ENCODE measurements at places on chromosomes 6 and 20.

DNA sequence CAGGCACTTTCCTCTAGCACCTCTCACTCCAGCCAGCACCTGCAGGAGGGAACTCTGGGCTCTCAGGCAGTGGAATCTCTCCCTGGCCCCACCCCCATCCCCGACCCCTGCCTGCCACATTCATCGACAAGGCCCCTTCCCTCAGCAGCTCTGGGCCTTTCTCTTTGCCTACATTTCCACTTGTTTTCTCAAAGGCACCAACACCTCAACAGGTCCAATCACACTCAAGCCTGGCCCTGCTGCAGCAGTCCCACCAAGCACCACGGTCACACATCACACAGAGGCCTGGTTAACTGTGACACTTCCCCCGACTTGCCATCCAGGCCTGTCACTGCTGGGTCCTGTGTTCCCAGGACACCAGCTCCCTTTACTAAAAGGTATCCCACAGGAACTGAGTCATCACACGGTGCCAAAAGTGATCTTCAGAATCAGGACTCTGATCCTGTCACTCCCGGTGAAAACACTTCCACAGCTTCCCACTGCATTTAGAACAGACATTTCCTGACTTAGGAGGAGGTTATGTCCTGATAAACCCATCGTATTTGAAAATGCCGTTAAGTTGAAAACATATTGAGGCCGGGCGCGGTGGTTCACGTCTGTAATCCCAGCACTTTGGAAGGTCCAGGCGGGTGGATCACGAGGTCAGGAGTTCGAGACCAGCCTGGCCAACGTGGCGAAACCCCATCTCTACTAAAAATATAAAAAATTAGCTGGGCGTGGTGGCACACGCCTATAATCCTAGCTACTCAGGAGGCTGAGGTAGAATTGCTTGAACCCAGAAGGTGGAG lies 54.9 kb downstream of the MYH7B start:
- no peak for DNase-seq

DNA sequence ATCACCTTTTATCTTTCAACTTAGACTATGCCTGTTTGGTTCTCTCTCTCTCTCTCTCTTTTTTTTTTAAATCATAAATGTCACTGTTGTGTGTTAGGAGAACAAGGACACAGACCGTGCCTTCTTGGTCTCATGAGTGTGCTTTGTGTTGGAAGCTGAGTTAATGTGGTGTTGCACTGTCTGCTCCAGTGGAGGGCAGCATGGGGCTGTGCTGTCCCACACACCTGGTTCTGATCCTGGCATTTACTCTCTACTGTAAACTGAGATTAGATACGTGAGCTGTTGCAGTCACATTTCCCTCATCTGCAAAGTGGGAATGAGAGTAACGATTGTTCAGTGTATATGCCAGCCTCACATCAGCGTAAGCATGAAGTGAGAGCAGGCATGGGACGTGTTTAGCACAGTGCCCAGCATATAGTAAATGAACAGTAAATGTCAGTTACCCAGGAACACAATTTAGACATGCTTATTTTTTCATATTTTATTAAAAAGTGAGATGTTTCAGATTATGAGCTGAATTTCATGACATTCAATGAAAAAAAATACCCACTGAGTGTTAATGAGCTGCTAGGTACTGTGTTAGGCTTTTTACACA lies 161.1 kb downstream of the FARS2 start:
- DNase-seq: no peak

GRCh38 chr6:169452117-169452868 lies 198.6 kb upstream of the THBS2 start:
- no peak for DNase-seq

DNA sequence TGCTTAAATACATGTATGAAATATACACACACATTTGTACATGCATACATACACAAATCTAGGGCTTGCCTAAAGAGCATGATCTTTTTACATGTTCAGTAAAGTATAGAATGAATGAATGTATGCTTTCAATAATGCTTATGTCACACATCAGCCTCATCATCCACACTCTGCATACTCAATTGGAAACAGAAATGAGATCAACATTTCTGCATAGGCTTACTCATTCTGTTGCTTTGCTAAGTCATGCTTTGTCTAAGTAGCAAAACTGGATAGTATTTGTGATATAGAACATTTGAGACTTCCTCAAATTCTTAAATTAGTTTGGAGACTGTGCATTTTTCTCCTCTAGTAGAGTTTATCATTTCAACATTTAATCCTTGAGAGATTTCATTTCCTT lies 343.3 kb downstream of the ADGRB3 start:
- DNase-seq: no peak

GRCh38 chr6:16398587-16398986 lies 160.2 kb downstream of the GMPR start:
- no peak for DNase-seq

DNA sequence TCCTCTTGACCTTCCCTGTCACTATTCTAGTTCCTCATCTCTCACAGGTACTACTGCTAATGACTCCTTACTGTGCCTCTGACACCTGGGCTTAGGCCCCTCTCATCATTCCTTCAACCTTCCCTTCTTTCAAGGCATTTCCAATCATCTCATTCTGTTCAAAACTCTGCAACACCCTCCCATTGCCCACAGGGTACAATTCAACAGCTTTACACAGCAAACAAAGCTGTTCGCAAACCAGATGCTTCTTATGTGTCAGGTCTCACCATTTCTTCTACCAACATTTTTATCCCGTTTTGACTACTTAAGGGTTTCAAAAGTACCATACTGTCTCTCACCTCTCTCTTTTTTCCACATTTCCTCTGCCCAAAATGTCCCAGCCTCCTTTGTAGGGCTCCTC lies 84.4 kb upstream of the ID4 start:
- no peak for DNase-seq

GRCh38 chr6:99882128-99882702 lies 111.8 kb downstream of the MCHR2 start:
- DNase-seq: no peak

DNA sequence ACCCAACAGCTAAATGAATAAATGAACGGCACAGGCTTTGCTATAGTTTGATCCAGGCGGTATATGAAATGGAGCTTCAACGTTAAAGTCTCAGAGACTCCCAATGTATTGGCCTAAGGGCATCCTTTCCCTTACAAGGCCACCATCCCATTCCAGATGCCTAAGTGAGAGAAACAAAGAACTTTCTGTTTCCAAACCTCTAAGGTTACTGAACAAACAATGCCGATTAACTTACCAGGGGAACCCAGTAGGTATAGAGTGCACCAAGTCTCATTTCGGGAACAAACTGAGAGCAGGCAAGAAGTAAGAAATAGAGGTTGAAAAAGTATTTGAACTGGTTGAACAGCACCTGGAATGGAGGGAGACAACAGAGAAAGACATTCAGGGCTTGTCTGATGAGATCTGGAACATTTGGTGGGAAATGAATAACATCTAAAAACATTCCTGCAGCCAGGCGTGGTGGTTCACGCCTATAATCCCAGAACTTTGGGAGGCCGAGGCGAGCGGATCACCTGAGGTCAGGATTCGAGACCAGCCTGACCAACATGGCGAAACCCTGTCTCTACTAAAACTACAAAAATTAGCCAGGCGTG lies 42.5 kb downstream of the ATP9A start:
- DNase-seq: no peak

DNA sequence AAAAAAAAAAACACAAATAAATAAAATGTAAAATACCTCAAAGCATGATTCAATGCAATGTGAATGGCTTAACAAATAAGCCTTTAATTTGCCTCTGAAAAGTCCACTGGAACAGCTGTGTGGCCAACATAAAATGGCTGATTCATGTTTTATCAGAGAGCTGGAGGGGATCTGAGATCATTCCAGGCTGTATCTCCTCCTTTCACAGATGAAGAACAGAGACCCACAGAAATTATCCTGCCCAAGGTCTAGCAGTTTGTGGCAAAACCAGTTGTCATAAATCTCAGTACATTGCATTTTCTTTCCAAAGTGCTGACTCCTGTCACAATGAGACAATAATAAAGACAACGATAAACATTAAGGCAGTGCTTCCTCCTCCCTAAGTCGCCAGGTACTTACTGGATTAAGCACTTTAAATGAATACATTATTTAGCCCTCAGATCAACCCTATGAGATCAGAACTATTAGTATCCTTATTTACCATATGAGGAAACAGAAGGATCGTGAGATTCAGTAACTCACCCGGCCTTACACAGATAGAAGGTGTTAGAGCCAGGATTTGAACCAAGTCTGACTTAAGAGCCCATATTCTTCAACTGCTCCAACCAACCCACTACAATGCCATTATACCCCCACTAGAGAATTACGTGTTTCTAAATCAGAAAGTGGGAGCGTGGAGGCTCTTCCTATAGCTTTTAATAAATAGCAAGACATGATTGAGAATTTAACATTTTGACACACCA lies 118.3 kb downstream of the KIF13A start:
- DNase-seq: no peak

DNA sequence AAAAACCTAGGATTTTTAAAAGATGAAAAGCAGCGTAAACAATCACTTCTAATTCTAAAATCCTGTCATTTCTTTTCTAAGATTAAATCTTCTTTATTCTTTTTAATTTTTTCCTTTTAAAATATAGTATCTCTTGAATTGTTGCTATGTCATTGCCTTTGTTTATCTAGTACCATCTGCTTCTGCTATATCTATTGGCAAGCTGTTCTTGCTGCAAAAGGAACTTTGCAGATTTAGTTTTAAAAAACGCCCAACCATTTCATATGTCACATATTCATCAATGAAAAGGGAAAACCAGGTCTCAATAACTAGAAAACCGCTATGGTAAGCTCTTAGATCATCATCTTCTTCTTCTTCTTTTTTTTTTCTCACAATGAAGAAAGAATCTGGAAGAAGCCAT lies 11.5 kb upstream of the EEF1A1 start:
- DNase-seq: no peak

DNA sequence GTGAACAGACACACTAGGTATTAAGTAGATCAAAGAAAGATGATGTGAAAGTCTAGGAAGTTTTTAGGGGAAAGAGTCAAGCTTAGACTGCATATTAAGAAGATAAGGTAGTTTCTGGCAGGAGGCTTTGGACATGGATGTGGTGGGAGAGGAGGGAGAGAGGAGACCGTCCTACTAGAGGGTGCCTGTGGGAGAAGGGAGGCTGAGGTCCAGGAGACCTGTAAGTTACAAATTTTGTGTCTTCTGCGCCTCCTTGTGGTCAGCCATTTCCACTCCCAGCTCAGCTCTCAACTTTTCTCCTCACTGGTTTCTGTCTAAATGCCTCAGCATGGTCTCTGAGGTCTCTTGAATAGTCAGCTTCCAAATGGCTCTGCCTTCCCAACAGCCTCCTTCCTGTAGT lies 193.5 kb downstream of the UNC5CL start:
- DNase-seq: peak; percentile 26

DNA sequence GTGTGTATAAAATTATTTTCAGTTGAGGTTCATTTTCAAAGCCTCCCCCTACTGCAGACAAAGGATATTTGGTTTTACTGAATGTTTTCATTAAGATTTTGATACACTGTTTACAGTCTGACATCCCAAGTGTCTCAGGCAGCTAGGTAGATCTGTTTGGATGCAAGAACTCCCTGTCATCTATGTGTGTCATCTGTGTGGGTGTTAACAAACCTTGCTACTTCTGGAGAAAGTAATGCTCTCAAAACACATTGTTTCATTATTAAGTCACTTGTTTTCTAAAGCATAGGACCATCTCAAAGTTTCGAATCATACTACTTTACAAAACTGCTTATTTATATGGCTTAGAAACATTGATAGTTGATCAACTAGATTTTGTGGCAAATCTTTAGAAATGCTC lies 114.5 kb upstream of the TMEM170B start:
- DNase-seq: no peak

DNA sequence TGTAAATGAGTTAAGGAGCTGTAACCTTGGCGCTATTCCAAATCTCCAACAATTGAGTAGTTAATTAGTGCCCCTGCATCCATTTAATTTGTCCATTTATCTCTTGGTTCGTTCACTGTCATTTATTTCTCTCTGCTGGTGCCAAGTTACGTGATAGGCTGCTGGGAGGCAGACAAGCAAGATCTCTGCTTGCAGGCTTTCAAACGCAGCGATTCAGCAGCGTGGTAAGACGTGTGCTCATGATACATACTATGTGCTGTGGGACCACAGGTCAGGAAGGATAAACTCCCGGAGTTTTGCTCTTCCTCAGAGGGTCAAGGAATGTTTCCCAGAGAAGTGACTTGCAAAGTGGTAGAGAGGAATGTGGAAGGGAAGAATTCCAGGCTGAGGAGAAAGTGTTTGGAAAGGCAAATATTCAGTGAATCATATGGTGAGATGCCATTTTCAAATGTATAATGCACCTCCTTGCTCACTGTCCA lies 46.4 kb downstream of the UTRN start:
- no peak for DNase-seq

DNA sequence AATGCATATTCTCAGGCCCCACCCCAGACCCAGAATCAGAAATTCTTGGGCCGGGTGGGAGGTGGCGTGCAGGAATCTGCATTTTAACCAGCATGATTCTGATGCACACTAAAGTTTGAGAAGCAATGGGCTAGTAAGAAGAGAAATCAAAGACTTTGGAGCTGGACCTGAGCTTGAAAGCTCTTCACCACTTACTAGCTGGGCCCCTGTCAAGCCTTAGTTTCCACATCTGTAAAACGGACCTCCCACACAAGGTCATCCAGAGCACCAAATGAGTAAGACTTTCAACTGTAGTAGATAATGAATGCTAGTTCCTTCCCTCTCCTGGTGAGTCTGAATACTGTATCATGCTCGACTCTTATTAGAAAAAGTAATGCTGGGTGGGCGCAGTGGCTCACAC lies 87.0 kb downstream of the TBC1D7 start:
- no peak for DNase-seq

DNA sequence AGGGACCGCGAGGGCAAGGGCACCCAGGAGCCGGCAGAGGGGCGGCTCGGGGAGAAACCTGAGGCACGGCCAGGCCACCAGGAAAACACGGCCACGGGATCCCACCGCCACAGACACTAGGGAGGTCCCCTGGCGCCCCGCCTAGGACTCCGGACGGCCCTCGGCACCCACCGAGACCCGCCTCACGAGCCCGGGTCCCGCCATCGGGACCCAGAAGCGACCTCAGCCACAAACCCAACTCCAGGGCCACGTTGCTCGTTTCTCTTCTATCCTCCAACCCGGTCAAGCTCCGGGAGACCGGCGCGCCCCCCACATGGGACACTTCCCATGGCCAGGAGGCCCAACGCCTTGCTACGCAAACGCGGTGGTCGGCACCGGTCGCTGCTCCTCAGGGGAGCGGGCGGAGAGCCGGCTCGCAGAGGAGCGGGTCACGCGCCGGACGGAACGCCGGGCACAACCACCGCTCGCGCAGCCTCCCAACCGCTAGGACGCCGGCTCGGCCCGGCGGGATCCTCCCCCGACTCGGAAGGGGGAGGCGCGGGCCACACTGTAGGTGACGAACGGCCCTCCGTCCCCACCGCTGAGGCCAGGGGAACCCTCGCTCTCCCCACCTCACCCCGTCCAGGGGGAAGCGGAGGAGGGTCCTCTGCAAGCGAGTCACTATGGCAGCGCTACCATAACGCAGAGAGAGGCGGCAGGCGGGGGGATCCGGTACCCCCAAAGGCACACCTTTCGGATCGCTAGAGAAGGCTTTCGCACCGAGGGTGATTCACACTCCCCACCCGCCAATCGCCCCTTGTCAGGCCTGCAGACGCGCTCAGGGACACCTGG lies 1514.1 kb upstream of the DEFB115 start:
- DNase-seq: no peak

GRCh38 chr6:169289619-169290339 lies 36.1 kb upstream of the THBS2 start:
- peak; percentile 2 for DNase-seq

Data from SW480 (cell line).